ENCODE measurements at places on chromosomes 6 and 20. TPM values are rescaled to one million over a fixed set of nuclear protein-coding genes. Genes with fewer than 3 reads are reported as not detected.

PTPN1 gene
- 67.3 TPM for polyA plus RNA-seq

GRCh38 chr6:40473026-40473425, 114.1 kb downstream of the LRFN2 start:
- DNase-seq: no peak

DNA sequence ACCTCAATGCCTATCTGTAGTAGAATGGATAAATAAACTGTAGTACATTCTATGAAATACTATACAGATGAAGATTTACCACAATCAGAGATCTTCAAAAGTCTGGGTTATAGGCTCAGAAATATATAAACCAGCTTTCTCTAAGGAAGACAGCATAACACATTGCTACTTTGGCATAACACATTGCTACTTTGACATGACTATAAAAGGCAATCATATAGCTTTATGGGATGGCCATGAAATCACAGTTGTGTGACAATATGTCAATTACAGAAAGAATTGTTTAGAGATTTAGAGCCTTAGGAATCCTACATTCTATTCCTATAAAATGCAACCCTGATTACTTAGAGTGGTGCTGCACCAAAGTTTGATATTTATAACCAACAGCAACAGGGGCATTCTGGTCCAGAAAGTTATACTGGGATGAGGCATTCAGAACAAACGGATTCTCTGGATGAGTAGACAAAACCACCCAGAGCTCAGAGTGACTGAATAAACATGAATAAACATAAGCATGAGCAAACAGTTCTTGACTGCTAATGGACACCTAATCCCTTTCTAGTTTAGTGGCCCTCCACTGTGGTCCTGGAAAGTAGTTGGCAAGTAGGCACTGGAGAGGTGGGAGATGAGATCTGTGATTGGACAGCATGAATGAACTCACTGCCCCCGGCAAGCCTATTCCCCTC, 12.0 kb downstream of the TTI1 start:
- no peak for DNase-seq

DNA sequence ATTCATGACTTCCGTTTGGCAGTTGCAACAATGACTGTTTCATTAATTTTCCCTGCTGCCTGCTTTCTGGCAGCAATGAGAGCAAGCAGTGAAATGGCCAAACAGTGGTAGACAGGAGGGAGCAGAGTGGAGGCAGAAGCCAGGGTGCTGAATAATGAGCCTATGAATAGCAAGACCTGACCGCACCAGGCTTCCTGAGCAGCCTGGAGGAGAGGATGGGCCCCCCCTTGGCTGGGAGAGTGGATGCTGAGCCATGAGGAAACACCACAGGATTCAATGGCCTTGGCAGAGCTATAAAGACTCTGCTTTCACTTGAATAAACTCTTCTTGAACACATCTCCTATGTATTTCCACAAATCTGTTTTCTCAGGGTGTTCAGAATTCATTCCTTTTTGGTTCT, 68.1 kb upstream of the SNRPB2 start:
- peak; percentile 34 for DNase-seq
